ENCODE measurements at places on chromosomes 11 and 22. TPM values are rescaled to one million over a fixed set of nuclear protein-coding genes. Genes with fewer than 3 reads are reported as not detected.

The NPAS4 gene
- total RNA-seq = not detected

- DNase-seq = no peak
These were observed 58.5 kb upstream of the NTM start for GRCh38 chr11:131311776-131312514.

DNA sequence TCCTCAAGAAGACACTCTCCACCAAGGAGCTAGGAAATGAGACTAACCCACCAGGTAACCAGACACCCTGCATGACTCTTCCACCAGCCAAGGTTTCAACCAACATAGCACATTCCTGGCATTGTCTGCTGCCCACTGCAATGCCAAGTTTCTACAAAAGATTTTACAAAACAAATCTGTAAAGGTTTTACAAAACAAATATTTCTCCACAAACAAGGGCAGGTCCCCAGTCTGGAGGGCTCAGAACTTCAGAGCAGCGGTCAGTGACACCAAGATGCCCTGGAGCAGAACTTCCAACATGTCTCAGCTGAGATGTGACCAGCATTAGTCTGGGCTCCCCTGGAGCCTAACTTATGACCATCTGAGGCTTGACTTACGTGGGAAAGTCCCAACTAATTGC lies 14.0 kb downstream of the GALNT18 start:
- DNase-seq = no peak

- DNase-seq = no peak
These were observed 27.2 kb downstream of the OR52B2 start for GRCh38 chr11:6142936-6143335.

DNA sequence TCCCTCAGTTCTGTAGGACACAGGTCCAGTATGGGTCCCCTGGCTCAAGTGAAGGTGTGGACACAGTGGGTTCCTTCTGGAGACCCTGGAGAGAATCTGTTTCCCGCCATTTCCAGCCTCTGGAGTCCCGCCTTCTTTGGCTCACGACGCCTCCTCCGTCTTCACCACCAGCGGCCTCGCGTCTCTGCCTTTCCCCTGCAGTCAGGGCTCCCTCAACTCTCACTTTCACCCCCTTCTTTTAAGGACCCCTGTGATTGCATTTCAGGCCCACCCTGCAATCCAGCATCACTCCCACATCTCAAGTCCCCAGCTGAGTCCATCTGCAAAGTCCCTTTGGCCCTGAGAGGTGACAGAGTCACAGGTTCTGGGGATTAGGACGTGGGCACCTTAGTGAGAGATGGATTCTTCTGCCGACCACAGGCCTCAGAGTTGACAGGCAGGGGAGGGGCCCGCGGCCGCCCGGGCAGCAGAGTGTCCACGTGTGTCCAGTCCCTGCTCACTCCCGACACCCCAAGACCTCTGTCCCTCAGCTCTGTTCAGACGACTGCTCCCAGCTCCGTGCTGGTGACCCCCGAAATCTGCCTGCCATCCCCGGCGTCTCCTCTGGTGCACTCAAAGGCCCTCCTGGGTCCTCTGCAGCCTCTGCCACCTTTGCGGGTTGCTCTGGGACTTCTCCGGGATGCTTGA lies 36.9 kb upstream of the KRTAP5-7 start:
- no peak for DNase-seq

GRCh38 chr11:6475936-6476335 lies 2.2 kb upstream of the TRIM3 start:
- DNase-seq = no peak

The CTTN gene
- total RNA-seq = 59.1 TPM

DNA sequence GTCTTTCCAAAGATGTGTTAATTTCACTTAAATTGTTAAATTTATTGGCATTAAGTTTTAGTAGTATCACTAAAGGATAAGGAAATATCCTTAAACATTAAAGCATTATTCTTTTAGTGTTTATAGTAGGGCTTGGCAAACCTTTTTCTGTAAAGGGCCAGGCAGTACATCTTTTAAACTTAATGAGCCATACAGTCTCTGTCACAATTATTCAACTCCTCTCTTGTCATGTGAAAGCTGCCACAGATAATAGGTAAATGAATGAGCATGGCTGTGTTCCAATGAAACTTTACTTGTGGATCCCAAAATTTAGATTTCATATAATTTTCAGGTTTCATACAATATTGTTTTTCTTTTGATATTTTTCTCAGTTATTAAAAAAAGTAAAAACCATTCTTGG lies 268.2 kb upstream of the C11orf87 start:
- no peak for DNase-seq

DNA sequence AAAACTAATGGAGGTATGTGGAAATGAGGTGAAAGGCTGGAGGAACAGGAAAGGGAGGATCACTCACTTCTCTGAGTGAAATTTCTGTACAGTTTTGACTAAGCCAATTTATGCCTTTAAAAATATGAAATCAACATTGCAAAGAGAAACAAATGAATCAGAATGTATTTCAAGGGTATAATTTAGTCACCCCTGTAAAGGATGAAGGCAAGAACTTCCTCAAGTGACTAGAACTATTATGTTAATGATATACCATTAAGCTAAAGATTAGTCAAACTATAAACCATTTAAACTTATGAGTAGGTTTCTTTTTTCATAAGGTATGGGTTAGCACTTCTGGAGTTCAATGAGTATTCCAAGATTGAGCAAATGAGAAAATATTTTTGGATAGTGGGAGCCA lies 184.5 kb upstream of the CHORDC1 start:
- no peak for DNase-seq

The UBQLNL gene
- not detected for total RNA-seq

GRCh38 chr11:44407211-44407996 lies 97.5 kb upstream of the ALX4 start:
- no peak for DNase-seq

The CDC42BPG gene
- 0.13 TPM for total RNA-seq

GRCh38 chr11:107928767-107929507 lies 689 bp downstream of the RAB39A start:
- DNase-seq = no peak

DNA sequence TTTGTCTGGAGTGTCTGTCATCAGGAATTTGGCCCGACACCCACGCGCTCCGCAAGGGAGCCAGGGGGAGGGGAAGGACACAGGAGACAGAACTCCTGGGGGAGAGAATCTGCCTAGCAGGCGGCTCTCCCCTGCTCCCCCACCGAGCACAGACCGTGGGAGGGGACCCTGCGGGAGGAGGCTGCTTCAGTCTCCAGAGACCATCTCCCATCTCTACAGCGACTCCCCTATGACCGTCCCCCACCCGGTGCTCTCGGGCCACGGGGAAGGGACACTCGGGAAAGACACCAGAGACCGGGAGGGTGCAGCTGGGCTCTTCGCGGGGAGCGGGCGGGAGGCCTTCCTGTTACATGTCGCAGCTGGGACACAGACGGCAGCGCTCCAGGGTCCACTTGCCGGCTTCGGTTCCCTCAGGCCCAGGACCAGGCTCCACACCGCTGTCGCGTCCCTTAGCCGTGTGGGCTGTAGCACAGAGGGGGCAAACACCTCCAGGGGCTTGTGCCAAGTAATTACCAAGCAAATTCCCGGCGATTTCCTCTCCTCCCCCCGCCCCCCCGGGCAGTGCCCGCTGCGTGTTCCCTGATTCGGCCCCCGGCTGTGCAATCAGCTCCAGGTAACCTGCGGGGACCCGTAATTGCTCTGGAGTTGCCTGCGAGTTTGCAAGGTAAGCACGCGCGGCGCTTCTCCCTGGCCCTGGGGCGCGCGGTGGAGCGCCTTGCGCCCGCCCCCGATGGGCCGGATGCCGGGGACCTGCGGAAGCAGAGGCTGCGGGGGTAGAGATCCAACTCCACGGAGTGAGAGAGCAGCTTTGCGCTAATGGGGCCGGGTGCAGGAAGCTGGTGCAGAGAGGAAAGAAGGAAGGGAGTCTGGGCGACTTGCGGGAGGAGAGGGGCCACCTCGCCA lies 155.1 kb upstream of the CADM1 start:
- DNase-seq = no peak

DNA sequence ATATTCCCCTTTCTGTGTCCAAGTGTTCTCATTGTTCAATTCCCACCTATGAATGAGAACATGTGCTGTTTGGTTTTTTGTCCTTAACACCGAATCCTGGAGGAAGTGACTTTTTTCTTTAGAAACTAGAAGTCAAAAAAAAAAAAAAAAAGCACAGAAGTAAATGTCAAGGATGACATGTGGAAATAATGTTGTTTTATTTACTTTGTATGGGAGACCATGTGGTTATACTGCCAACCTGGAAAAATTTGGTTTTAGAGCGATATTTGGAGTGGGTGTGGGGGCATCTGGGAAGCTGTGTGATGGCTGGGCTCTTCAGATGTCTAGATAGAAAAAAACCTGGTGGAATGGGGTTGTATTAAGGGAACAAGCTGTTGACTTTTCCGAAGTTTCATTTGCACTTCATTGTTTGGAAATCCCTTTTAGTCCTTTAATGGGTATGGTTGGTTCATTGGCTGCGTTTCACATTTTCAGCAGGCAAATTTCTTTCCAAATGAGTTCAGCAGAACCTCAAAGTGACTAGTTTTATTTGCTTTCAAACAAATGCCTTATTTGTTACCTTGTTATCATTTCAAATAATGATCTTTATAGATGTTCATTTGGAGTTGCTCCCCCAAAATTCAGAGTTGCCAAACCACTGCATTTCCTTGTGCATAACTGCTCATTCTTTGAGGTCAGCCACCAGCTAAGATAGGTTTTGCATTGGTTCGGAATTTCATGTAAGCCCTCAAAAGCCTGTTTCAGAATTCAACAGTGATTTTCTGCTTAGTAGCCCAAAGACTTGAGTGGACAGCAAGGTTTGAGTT lies 508.2 kb downstream of the METTL15 start:
- DNase-seq = no peak

- DNase-seq = no peak
These were observed 95.5 kb downstream of the ARHGAP8 start for GRCh38 chr22:44847892-44848291.

The CLMP gene
- total RNA-seq = 0.11 TPM

DNA sequence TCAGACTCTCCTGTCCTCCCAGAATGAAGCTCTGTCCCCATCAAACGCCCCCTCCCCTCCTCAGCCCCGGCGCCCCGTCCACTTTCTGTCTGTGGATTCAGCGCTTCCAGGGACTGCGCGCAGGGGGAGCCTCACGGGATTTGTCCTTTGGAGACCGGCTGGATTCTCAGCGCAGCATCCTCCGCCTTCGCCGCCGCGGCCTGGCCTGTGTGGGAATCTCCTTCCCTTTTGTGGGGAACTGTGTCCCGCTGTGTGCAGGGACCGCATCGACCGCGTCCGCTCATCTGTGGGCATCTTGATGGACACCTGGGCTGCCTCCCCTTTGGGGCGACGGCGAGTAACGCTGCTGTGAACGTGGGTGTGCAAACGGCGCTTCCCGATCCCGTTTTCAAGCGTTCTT lies 1.1 kb upstream of the SCT start:
- no peak for DNase-seq

GRCh38 chr11:69683764-69684333 lies 8.7 kb upstream of the LTO1 start:
- DNase-seq = no peak

DNA sequence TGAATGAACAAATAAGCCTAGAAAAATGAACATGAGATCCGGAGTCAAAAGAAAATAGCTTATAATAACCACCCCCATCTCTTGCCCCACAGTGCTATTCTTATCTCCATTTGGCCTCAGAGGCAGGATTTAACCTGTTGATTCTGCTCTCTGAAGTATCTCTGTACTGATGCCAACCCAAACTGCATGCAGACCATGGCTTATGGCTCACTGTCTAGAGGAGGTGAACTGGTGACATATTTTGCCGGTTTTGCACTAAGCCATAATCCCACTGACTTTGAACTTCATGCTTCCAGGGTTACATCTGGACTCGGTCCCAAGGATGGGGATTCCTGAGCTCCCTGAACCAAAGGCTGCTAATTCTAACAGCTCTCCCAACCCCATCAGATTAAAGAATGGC lies 397.1 kb downstream of the TENM4 start:
- DNase-seq = no peak

The ABCG4 gene
- total RNA-seq = 0.38 TPM

DNA sequence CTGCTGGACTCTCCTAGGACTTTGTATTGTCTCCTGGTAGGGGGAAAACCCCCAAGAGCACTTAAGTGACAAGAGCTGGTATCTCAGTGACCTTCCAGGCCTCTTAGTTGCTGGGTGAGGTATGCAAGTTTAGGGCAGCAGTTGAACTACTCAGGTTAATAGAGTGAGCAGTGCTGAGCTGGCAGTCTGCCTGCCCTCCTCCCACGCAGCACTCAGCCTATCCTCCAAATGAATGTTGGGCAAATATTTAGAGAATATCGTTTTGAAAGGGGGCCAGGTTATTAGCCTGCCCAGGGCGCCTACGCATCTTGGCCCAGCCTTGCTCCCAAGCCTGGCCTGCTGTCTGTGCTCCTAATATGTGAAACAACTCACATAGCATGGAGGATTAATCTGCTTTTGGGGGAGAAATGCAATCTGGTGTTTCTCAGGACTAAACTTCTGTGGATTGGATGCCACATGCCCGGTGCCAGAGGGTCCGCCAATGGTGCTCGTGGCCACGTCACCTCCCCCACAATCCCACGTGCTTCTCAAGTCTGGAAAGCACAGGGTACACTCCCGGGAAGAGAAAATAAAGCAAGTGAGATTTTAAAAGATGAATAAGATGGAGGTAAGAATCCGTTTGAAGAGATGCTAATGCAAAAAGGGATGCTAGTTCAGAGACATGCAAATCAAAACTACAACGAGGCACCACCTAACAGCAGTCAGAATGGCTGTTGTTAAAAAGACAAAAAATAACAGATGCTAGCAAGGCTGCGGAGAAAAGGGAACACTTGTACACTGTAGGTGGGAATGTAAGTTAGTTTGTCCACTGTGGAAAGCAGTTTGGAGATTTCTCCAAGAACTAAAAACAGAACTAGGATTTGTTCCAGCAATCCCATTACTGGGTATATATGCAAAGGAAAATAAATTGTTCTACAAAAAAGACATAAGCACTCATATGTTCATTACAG lies 67.7 kb downstream of the SPON1 start:
- no peak for DNase-seq

GRCh38 chr22:35555483-35555890 lies 14.9 kb downstream of the RASD2 start:
- no peak for DNase-seq

DNA sequence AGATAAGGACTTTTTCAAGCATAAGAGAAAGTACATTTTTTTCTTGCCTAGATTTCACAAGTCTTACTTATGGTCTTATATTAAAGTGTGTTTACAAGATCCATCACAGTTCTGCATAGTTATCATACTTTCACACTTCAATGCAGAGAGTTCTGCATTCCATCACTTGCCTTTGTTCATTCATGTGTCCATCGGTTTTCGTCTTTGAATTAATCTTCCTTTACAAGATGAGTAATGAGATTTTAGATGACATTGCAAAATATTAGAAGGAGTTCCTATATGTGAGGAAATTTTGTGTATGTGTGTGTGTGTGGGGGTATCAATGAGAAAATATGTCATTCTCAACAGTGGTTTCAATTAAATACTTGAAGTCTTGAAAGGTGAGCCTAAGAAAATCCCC lies 98.1 kb upstream of the GUCY1A2 start:
- no peak for DNase-seq

The APOA4 gene
- total RNA-seq = not detected

The MPZL3 gene
- 56.4 TPM for total RNA-seq

The MGAT3 gene
- 0.90 TPM for total RNA-seq

DNA sequence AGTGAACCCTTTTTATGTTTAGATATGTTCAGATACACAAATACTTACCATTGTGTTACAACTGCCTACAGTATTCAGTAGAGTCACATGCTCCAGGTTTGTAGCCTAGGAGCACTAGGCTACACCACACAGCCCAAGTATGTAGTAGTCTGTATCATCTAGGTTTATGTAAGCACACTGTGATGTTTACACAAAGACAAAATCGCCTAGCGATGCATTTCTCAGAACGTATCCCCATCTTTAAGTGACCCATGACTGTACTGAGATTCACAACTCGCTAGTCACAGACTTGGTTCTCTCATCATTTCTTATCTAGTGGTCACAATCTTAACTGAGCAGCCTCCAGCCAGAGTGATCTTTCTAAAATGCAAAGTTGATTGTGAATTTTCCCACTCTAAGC lies 119.2 kb downstream of the RASSF10 start:
- DNase-seq = no peak

The SCGB1D2 gene
- not detected for total RNA-seq
